ENCODE measurements at places on chromosomes 5 and 9.

GRCh38 chr5:40271476-40271875 lies 408.2 kb upstream of the PTGER4 start:
- no peak for DNase-seq

GRCh38 chr5:177301503-177302165 lies 1.9 kb downstream of the RAB24 start:
- DNase-seq: no peak

DNA sequence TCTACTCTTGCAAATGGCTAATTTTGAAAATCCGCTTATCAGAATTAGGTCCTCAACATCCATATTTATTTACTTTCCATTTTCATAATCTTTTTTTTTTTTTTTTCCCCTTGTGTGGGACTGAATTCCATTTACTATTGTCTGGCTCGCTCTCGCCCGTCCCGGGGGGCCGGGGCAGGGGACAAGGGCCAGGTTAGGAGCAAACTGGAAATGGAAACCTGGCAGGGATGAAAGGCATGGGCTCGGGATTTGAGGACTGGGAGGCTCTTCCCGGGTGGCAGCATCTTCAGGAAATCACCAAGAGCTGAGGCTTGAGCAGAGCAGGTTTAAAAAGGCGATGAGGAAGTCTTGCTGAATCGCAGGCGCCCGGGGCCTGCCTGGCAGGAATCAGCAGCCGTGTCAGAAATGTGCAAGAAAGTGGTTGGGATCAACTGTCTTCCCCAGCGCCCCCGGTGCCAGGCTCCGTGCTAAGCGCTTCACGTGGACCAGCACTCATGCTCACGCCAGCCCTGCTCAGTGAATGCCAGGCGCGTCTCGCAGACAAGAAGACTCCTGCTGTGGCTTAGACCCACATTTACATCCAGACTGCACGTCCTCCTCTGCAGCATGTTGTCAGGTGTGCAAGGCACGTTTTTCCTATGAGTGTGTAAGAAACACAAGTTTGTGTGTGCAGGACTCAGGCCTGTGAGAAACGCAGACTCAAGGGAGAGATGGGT lies 66.3 kb upstream of the UNC5A start:
- no peak for DNase-seq

- no peak for DNase-seq
These were observed 172.2 kb upstream of the GRAMD2B start for GRCh38 chr5:126251024-126251423.

DNA sequence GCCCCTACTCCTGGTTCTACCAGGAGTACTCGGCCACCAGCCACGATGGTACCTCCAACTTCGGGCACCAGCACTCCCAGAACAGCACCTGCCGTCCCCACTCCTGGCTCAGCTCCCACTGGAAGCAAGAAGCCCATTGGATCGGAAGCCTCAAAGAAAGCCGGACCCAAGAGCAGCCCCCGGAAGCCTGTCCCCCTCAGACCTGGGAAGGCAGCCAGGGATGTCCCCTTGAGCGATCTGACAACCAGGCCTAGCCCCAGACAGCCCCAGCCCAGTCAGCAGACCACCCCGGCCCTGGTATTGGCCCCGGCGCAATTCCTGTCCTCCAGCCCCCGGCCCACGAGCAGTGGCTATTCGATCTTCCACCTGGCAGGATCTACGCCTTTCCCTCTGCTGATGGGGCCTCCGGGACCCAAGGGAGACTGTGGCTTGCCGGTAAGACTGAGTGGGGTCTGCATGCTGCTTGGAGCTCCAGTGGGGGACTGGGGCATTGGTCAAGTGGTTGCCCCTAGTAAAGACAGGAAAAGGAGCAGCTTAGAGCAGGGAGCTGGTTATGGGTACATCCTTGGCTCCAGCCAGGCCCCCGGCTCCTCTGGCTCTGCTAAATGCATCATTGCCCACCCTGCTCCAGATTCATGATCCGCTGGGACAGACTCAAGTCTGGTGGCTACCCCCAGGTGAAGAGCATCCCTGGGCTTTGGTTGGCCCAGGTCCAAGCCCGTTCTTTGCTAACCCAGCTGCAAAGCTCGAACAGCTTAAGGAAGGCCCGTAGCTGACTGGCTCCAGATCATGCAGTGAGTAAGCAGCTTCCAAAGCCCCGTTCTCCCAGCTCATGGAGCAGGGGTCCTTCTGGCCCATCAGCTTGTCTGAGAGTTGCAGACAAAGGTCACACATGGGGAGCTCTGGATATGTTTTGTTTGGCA lies 14.0 kb downstream of the COL27A1 start:
- no peak for DNase-seq

- no peak for DNase-seq
These were observed 3.6 kb downstream of the SLC12A7 start for GRCh38 chr5:1108023-1108864.

- DNase-seq: no peak
These were observed 460.8 kb downstream of the MTRR start for GRCh38 chr5:8329773-8330172.
